Central memory CD4-positive, alpha-beta T cell (primary cell): ENCODE measurements at places on chromosomes 7 and 10.

DNA sequence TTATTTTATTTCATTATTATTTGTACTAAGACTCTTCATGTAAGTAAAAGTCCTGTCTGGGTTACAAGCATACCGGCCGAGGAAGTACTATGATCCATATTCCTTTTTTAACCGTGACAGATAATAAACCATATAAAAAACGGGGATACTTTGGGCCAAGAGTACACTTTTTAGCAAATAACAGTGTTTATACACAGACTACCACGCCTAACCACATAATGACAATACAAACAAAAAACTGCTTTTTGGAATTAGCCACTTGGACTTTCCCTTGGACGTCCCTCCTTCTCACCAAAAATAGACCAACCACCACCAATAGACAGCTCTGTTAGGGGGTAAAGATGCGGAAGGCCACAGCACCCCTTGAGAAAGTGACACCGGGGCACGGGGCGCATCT lies 800 bp downstream of the MINDY3 start:
- no peak for DNase-seq

- DNase-seq = peak; percentile 12
Measured at GRCh38 chr7:24255139-24255538, 28.9 kb upstream of the NPY start.

DNA sequence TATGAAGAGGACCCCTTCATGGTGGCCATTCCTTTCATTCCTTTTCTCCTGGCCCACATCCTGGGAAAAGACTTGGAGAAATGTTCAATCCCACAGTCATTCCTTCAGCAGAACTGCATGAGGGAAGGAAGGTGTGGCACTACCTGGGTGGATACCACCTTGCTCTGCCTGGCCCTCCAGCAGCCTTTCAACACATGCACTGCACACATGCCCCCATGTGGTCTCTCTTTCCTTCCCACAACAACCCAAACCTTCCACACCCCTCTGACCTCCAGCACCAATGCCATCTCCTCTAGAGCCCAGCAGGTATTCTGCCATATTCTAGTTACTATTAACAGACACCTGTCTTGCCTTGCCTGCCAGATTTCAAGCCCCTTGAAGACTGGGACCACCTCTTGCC lies 40.5 kb upstream of the AFAP1L2 start:
- DNase-seq = no peak

- no peak for DNase-seq
Measured at GRCh38 chr7:16646472-16647072, 591 bp downstream of the BZW2 start.

- DNase-seq = no peak
Measured at GRCh38 chr10:128571071-128571470, 444.8 kb upstream of the MKI67 start.

- no peak for DNase-seq
Measured at GRCh38 chr10:63717027-63717715, 196.0 kb downstream of the REEP3 start.

GRCh38 chr7:91636129-91636724 lies 244.3 kb downstream of the MTERF1 start:
- no peak for DNase-seq

DNA sequence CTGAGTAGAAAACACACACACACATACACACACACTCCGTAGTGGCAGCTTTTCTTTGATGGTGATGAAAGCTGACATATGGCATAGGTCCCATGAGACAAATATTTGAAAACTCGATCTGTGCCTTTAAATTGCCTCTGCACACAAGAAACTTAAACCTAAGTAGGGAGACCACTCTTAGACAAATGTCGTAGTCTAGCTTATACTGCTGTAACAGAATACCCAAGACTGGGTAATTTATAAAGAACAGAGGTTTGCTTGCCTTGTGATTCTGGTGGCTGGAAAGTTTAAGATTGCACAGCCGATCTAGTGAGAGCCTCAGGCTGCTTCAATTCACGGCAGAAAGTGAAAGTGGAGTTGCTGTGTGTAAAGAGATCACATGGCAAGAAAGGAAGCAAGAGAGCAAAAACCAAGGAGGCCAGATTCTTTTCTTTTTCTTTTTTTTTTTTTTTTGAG lies 489.4 kb upstream of the SORCS1 start:
- no peak for DNase-seq

GRCh38 chr7:106905734-106906133 lies 40.7 kb downstream of the PIK3CG start:
- DNase-seq = no peak

- no peak for DNase-seq
Measured at GRCh38 chr10:22629126-22629525, 85.3 kb downstream of the PIP4K2A start.

DNA sequence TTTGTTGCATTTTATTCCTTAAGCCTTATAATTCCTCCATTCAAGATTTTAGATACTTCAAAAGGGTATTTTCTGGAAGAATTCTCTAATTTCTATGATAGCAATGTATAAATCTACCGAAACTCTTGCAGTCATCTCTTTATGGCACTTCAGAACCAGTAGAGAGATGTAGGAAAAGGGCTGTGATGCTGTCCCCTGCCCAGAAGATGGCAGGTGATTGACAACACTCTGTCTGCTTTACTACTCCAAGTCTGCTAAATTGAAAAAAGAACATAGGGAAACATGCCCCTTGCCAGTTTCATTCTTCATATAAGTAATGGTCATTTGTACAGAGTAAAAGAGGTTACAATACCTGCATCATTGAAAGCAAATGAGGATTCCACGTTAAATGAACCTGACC lies 5.1 kb downstream of the TCTN3 start:
- no peak for DNase-seq
